ENCODE measurements at places on chromosomes 6 and 20. TPM values are rescaled to one million over a fixed set of nuclear protein-coding genes. Genes with fewer than 3 reads are reported as not detected.
A peak's percentile ranks its signal among the peaks of the same experiment; 100 is the strongest.

DNA sequence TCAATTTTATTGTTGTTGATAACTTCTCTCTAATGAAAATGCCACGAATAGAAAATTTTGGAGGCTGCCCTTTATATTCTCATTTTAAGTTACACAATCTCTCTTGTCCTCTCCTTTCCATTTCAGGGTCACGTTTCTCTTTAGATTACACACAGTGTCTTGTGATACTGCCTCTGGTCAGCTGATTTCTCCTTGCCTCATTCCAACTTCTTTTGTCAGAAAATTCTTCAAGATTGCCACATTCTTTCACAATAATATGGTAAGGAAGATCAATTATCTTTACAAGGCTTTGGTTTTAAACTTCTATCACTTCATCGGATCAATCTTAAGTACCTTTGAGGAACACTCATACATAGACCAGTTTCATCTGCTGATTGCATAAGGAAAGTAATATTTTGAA, 370.3 kb downstream of the RFPL4B start:
- no peak overlapping the region for H3K27ac ChIP-seq
- DNase-seq = no peak
- H3K4me3 ChIP-seq = no peak overlapping the region
- no peaks in the 10 kb centered on the region for H3K27me3 ChIP-seq
- H3K36me3 ChIP-seq = no peaks in the 10 kb centered on the region

- no peaks in the 10 kb centered on the region for H3K4me1 ChIP-seq
- DNase-seq = no peak
- no peak overlapping the region for H3K4me3 ChIP-seq
- H3K27ac ChIP-seq = no peak overlapping the region
Measured at GRCh38 chr6:8736156-8736895, 301.0 kb upstream of the SLC35B3 start.

DNA sequence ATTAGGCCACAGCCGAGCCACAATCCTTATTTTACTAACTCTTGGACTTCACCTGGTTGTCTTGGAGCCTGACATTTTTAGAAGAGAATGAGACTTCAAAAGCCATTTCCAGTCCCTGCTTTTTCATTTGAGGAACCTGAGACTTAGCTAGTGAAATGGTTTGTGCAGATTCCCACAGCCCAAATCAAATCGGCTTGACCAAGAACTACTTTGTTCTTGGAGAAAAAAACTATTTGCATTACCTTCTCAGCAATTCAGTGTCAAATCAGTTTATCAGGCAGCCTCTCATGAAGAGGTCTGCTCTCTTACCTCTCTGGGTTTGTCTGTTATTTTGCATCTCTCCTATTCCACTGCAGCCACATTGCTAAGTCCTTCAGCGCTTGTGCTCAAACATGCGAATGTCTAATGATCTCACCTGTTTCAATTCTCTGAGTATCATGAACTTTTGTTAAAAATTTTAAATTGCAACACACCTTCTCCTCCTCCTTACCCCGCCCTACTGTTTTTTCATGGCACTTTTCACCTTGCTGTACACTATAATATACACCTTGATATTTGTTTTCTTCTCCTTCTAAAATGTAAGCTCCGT, 573 bp upstream of the IFNGR1 start:
- DNase-seq = no peak
- no peaks in the 10 kb centered on the region for H3K36me3 ChIP-seq
- no peaks in the 10 kb centered on the region for H3K27me3 ChIP-seq
- peak overlapping the region; percentile 59 for H3K4me3 ChIP-seq
- H3K27ac ChIP-seq = peak overlapping the region; percentile 91
- H3K4me1 ChIP-seq = peaks cover 38% of the 10 kb centered on the region

- H3K4me3 ChIP-seq = no peak overlapping the region
- H3K27ac ChIP-seq = no peak overlapping the region
- H3K36me3 ChIP-seq = no peaks in the 10 kb centered on the region
- peak; percentile 37 for DNase-seq
- H3K4me1 ChIP-seq = no peaks in the 10 kb centered on the region
Measured at GRCh38 chr6:166286839-166287271, 21.3 kb downstream of the PRR18 start.

DNA sequence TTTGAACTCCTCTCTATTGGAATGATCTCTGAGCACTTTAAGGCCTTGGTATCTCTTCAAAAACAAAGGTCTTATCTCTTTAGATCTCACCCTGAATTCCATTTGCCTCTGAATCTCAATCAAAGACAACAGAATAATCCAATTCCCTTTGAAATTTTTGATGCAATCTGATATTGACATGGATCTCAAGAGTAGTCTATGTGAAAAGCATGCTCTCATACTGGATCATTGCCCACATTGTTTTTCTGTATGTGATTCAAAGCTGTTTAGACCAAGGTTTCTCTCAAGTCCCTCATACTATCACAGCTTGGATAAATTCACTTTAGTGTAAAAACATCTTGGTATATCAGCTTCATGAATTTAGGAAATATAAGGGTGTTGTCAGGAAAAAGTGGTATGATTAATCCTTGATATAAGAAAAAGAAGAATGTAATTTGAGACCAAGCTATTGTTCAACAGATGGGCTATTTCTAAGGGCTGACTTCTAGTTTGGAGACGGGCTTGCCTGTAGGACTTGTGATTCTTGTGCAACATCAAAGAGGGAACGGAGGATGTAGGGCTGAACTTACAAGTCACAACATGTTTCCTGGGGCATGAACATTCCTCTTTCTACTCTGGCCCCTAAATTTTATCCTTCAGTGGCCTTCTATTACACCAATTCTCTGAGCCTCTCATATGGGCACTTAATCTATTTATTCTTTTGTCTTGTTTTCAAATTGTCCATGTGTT, 77.9 kb upstream of the CITED2 start:
- no peak for DNase-seq
- H3K4me1 ChIP-seq = no peaks in the 10 kb centered on the region
- H3K36me3 ChIP-seq = no peaks in the 10 kb centered on the region

GRCh38 chr20:16712511-16712947, 17.3 kb upstream of the SNRPB2 start:
- H3K36me3 ChIP-seq = no peaks in the 10 kb centered on the region
- no peaks in the 10 kb centered on the region for H3K27me3 ChIP-seq
- no peak overlapping the region for H3K27ac ChIP-seq
- H3K4me3 ChIP-seq = no peak overlapping the region

DNA sequence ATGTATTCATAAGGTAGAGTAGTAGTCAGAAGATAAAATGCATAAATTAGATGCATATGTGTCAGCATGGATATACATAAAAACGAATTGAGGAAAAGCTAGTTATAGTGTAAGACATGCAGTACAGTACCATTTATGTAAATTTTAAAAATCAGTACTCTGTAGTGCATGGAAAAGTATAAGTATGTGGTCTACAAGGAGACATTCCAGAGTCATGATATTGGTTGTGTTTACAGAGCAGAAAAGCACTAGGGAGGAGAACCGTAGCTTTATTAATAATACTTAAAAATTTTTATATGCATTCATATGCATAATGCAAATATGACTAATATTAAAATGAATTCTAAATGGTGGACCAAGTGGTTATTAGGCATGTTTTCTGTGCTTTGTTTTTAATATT, 220.0 kb downstream of the ZFAND3 start:
- no peaks in the 10 kb centered on the region for H3K27me3 ChIP-seq
- no peak overlapping the region for H3K27ac ChIP-seq
- DNase-seq = no peak
- no peaks in the 10 kb centered on the region for H3K4me1 ChIP-seq
- H3K4me3 ChIP-seq = no peak overlapping the region
- no peaks in the 10 kb centered on the region for H3K36me3 ChIP-seq

GRCh38 chr6:164455835-164456234, 853.6 kb downstream of the C6orf118 start:
- no peaks in the 10 kb centered on the region for H3K27me3 ChIP-seq
- H3K4me3 ChIP-seq = no peak overlapping the region
- DNase-seq = no peak
- no peaks in the 10 kb centered on the region for H3K36me3 ChIP-seq

GRCh38 chr6:46530896-46531295, 39.6 kb upstream of the RCAN2 start:
- no peaks in the 10 kb centered on the region for H3K27me3 ChIP-seq
- no peak overlapping the region for H3K27ac ChIP-seq
- DNase-seq = no peak
- no peaks in the 10 kb centered on the region for H3K36me3 ChIP-seq
- no peaks in the 10 kb centered on the region for H3K4me1 ChIP-seq

Gene PANK2
- 36.9 TPM for total RNA-seq

Gene NRM
- total RNA-seq = 6.5 TPM

Gene C6orf141
- 0.38 TPM for total RNA-seq

Gene TTLL9
- total RNA-seq = 0.05 TPM

Gene WFDC10B
- total RNA-seq = not detected

All from thymus (tissue), 14 donors.